Fibroblast of skin of right quadriceps (primary cell): ENCODE measurements at places on chromosomes 6 and 20.

- no peak for DNase-seq
These were observed 30.8 kb downstream of the SF3B5 start for GRCh38 chr6:144064402-144065212.

DNA sequence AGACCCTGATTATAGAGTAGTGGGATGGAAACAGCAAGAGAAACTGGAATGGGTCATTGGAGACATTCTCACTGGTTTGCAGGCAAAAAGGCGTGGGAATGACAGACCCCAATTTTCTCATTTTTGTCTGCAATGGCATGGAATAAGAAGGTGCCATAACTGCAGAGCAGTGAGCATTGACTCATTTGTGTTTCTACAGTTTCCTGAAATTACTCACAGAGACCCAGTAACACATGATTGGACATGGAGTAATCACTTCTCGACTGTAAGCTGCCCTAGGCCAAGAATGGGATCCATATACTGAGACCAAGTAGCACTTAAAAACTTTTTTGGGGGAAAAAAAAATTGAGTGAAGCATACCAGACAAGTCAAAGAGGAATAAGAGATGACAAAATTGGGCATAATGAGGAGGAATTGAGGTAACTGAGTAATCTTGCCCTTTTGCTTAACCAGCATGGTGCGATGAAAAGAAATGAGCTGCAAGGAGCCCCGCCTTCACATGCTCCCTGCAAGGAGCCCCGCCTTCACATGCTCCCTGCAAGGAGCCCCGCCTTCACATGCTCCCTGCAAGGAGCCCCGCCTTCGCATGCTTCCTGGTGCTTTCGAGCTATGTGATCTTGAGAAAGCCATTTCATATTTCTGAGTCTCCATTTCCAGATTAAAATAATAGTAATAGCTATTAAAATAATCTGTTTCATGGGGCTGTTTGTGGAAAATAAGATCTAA, 44.1 kb downstream of the NHSL1 start:
- DNase-seq, result no peak

DNA sequence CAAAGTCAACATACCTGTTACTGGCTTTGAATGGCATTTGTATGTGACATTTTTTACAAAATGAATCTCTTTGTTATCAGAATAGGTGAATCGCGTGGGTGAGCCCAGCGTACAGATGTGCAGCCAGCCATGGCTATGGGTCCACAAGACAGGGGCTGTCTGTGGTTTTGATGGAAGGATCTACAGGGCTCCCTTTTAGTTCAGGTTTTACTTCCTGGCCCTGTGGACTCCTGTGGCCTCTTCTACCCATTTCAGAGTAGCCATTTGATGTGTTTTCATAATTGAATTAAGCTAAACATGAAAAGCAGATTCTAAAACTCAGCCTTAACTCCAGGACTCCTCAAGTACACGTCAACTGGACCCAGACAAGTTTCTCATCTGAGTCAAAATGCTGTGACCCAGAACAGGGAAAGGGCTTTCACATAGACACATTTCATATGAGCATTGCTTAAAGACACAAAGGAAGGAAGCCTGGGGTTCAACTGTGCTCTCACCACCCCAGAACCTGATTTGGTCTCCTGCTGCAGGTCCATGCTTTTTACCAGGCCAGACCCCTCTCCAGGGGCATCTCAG, 105.3 kb upstream of the NAA20 start:
- no peak for DNase-seq

DNA sequence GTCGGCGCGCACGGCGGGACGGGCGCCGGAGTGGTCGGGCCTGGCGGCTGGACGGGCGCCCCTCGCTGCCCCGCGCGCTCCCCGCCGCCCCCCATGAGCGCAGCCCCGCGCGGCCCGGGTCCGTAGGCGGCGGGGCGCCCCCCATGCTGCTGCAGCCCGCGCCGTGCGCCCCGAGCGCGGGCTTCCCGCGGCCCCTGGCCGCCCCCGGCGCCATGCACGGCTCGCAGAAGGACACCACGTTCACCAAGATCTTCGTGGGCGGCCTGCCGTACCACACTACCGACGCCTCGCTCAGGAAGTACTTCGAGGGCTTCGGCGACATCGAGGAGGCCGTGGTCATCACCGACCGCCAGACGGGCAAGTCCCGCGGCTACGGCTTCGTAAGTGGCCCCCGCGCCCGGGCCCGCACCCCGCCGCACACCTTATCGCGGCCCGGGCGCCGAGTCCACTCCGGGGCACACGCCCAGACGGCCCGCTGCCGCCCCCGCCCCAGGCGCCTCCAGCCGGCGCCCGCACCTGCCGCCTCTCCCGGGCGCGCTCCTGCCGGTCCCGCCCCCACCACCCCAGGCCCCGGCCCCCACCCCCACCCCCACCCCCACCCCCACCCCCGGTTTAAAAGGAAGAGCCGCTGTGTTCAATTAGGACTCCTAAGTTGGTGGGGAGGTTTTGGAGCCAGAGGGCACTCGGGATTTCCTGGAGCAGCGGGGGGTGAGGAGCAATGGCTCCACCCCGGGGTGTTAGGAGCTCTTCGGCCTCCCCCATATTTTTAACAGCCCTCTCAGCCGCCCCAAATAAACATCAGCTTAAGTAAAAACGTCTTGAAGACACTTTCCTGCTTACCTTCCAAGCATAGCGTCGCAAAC, 474 bp downstream of the RBM38 start:
- no peak for DNase-seq

GRCh38 chr6:36491378-36491965, 48.7 kb downstream of the KCTD20 start:
- DNase-seq, result no peak

GRCh38 chr6:133214267-133214666, 26.9 kb upstream of the EYA4 start:
- no peak for DNase-seq

DNA sequence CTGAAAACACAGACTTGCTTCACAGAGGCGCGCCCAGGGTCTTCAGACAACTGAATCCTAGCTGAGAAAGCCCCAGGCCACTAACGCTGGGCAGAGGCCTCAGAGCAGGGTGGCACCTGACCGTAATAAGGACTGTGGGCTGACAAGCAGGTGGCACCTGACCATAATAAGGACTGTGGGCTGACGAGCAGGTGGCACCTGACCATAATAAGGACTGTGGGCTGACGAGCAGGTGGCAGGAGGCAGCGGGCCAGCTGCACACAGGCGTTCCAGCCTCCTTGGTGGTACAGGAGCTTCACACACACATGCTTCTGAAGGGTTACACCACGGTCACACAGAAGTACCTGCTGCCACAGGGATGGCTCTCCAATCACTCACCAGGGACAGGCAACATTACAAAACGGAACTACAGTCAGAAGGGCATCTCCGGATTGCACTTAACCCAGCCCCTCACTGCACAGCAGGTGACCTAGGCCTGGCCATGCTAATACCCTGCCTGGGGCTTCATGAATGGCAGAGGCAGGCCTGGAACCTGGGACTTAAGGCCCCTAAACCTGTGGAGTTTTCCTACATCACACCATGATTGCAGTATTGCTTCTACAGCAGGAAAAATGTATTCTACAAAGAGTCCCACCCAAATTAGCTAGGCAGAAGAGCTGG, 50.8 kb downstream of the PSMG4 start:
- DNase-seq, result no peak

- DNase-seq, result no peak
These were observed 217.6 kb upstream of the CEP162 start for GRCh38 chr6:84445068-84445467.
